ENCODE measurements at places on chromosomes 11 and 22.

- no peak for DNase-seq
These were observed 139.1 kb downstream of the DBX1 start for GRCh38 chr11:20021212-20021611.

- no peak for DNase-seq
These were observed 11.6 kb downstream of the PHLDB1 start for GRCh38 chr11:118618991-118619375.

DNA sequence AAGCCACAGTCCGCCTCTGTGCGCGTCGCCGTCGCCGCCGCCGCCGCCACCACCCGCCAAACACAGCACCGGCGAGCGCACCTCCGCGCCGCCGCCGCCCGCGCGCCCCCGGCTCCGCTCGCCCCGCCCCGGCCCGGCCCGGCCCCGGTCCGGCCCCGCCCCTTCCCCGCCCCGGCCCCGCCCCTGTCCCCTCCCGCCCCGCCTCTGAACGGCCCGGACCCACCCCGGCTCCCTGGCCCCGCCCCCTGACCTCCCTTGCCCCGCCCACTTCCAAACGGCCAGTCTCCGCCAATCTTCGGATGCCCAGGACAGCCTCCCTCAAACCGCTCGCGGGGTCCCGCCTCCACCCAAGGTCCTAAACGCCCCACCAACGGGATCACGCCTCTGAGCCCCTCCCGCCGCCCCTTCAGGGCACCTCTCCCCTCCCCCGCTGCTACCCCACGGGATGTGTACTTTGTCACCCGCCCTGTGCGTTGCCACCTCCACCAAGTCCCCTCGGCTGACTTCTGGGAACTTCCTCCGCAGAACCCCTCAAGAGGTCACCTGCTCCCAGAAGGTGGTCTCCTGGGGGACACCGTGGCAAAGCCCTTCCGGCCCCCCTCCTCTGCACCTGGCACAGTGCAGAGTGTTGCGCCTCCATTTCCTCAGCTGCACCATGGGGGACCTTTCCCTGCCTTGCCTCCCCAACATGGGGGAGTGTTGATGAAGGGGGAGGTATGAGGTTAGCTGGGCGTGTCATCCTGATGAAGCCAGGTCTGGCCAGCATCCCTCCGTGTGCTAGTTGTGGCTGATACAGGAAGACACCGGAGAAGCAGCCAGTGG lies at the start of gene KIAA0930:
TSS of gene KIAA0930 (minus strand) at position 85 of the 822 bp plus-strand sequence. CDS start 191 bp downstream, outside the sequence.
- DNase-seq = no peak

DNA sequence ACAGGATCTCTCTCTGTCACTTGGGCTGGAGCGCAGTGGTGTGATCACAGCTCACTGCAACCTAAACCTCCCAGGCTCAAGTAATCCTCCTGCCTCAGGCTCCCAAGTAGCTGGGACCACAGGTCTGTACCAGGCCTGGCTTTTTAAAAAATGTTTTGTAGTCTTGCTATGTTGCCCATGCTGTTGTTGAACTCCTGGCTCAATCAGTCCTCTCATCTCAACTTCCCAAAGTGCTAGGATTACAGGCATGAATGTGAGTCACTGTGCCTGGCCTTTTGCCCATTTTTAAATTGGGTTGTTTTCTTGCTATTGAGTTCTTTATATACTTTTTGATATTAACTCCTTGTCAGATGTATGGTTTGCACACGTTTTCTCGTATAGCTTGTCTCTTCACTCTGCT lies 33.0 kb upstream of the PITPNB start:
- DNase-seq = no peak

GRCh38 chr11:35362521-35362980 lies 56.8 kb downstream of the SLC1A2 start:
- no peak for DNase-seq

All from esophagus squamous epithelium (tissue), 5 donors.